T-helper 2 cell treated with Interferon-gamma antibody and Interleukin-4, amounts not matched to agents 5 μg/mL and 100 μg/mL, for 36 hours (primary cell): ENCODE measurements at places on chromosomes 7 and 10.

GRCh38 chr10:113028456-113029440 is 78.7 kb downstream of the TCF7L2 start:
- no peak overlapping the region for H3K4me3 ChIP-seq
- DNase-seq, result no peak
- peaks cover 25% of the 10 kb centered on the region for H3K27me3 ChIP-seq
- no peak overlapping the region for H3K27ac ChIP-seq

DNA sequence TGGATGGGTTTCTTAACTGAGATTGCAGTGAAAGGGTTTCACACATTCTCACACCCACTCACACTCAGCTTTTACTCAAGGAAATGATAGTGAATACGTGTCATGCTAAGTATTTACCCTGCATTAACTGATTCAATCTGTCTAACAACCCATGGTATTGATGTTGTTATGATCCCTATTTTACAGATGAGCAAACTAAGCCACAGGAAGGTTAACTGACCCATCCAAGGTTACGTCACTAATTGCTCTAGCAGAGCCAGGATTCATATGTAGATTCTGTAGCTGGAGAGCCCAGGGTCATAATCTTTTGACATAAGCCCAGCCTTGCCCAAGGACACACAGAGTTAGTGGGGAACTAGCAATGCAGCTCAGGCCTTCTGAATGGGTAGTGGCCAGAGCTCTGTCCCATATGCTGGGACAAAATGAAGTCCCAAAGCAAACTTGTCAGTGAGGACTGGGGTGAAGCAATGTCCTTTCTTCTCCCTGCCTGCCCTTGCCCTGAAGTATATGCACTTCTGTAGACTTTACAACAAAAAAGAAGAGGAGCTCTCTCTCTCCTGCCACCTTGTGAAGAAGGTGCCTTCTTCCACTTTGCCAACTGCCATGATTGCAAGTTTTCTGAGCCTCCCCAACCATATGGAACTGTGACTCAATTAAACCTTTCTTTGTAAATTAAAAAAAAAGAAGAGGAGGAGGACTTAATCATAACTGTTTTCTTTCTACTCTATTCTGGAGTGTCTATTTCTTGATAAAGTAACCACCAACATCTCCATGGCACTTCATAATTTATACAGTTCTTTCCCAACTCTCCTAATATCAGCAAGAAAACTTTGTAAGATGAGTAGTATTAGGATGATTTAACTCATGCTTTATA is 4.9 kb upstream of the CYP3A7 start:
- no peaks in the 10 kb centered on the region for H3K27me3 ChIP-seq
- DNase-seq, result no peak
- no peak overlapping the region for H3K27ac ChIP-seq

DNA sequence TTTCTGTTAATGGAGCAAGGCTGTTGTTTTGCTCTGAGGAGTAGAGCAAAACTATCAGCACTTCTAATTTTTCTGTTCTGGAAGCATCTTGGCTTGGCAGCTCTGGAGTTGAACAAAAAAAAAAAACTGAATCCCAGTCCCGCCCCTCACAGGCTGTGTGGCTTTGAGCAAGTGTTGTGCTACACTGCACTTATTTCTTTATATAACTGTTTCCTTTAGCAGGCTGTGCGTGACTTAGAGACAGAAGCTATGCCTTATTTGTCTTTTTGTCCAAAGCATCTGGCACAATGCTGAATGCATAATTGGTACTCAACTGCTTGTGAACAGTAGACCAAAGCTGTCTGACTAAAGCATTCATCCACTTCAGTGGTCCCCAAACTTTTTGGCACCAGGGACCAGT is 96.1 kb downstream of the AMPH start:
- H3K36me3 ChIP-seq, result no peaks in the 10 kb centered on the region
- DNase-seq, result no peak
- H3K27ac ChIP-seq, result no peak overlapping the region
- H3K27me3 ChIP-seq, result peaks cover 25% of the 10 kb centered on the region
- H3K4me3 ChIP-seq, result no peak overlapping the region

GRCh38 chr10:78975926-78976325 is 92.8 kb upstream of the ZMIZ1 start:
- H3K27ac ChIP-seq, result no peak overlapping the region
- H3K36me3 ChIP-seq, result no peaks in the 10 kb centered on the region
- H3K27me3 ChIP-seq, result peaks cover 11% of the 10 kb centered on the region
- DNase-seq, result no peak
- peaks cover 12% of the 10 kb centered on the region for H3K4me1 ChIP-seq
- no peak overlapping the region for H3K4me3 ChIP-seq

DNA sequence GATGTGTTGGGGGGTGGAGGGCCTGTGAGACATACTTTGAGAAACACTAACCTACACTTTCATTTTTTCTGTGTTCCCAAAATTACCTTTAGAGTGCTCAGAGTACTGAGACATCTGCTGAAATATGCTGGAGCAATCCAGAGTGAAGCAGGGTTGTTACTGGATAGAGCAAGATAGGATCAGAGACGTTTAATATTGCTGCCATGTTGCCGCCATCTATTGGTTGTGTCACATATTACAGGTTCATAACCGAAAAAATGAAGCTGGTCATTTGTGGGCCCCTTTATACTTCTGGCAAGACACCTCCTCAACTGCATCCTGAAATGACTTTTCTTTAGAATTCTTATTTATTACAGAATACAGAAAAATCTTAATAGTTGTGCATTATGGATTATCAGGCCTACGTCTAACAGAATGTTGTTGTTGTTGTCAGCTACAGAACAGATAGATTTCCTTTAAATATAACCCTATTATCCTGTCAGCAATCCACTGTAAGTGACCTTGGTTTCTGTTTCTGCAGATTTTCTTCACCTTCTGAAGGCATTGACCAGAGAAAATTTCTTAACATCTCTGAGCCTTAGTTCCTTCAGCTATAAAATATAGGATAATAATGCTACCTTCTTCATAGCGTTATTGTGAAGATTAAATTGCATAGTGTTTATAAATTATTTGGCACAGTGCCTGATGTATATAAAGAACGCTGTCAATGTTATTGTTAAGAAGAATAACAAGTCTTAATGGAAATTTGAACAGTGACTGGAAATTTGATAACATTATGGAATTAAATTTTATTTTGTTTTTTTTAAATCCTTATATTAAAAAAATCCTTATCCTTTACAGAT is 16.2 kb upstream of the DLD start:
- H3K27me3 ChIP-seq, result peaks cover 6% of the 10 kb centered on the region
- H3K36me3 ChIP-seq, result no peaks in the 10 kb centered on the region
- H3K4me1 ChIP-seq, result peaks cover 33% of the 10 kb centered on the region
- peak; percentile 27 for DNase-seq
- H3K4me3 ChIP-seq, result no peak overlapping the region

DNA sequence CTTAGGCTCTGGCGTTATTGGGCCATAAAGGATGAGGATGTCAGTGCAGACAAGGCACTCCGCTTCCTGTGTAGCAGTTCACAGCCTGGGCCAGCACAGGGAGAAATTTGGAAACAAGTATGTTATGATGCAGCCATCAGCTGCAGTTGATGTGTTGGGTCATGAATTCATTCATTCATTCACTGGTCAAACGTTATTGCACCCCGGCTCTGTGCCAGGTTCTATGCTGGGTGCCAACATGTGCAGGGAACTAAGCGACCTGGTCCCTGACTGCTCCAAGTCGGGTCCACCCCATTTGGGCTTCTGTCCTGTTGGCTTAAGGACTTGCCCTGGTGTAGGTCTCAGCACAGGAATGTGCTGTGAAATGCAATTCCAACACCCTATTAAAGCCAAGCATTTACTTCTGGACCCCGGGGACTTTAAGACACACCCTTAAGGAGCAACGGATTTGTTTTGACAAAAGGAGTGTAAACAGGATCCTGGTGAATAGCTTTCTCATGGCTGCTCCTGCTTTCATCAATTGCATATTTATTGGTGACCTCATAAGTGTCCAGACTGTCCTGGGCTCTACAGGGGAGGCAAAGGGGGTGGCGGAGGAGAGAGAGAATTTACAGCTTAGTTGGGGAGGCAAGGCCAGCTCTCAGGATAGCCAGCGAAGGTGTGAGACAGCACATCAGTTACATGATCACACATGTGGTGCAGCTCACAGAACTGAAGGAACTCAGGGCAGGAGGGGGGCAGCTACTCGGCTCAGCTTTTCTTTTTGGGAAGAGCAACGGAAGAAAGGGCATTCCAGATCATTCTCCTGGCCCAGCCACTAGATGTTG is 158.6 kb downstream of the GRK5 start:
- peaks cover 12% of the 10 kb centered on the region for H3K4me1 ChIP-seq
- no peak for DNase-seq
- no peaks in the 10 kb centered on the region for H3K27me3 ChIP-seq
- H3K4me3 ChIP-seq, result no peak overlapping the region
- H3K36me3 ChIP-seq, result peaks cover 3% of the 10 kb centered on the region
- no peak overlapping the region for H3K27ac ChIP-seq

- peaks cover 7% of the 10 kb centered on the region for H3K27me3 ChIP-seq
- H3K27ac ChIP-seq, result no peak overlapping the region
- no peak overlapping the region for H3K4me3 ChIP-seq
- H3K36me3 ChIP-seq, result no peaks in the 10 kb centered on the region
Observed at GRCh38 chr7:40470817-40471216, 336.0 kb downstream of the SUGCT start.

DNA sequence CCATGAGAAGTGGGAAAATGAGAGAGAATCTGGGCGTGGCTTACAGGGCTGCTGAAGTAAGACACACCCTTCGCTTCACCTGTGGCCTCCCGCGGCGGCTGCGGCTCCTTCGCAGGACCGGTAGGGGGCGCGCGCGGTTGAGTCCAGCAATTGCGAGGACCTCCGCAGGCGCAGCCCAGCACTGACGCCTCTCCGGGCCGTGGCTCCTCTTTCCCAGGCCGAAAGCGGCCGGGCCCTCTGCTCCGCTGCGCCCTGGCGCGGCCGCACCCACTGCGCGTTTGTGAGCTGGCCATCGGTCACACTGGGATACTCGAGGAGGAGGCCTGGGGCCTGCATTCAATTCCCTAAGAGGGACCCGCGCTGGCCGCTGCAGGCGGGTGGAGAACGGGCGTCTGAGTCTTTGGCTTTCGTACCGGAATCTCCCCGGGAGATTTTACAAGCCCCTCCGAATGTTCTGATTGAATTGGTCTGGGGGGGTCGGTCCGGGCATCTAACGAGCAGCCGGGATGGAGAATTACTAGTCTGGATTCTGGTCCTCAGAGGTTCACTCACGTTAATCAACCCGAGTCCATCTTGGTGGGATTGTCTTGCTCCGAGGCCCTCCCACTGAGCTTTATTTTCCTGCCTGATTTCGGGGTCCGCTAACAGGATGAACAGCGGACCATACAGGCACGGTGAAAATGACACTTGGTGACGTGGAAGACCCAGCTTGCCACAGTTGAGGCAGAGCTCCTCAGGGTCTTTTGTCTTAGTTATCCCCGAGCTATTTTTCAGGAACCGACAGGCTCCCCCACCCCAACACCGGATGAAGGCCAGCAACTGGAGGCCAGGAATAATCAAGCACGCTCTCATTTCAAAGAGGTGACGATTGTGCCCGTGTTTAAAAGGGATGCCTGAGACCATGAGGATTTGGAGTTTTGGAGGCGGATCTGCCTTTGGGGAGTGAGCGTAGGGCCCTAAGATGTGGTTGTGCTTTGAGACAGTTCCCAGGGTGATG is at the start of gene LRRD1:
TSS of gene LRRD1 (minus strand) at position 215 of the 997 bp plus-strand sequence. CDS start 13,940 bp downstream, outside the sequence.
- H3K27ac ChIP-seq, result no peak within 1 kb of the TSS
- peak; percentile 88 for DNase-seq
- peak within 1 kb of the TSS; percentile 70 for H3K4me3 ChIP-seq
- H3K36me3 ChIP-seq, result peaks cover 2% of the 10 kb centered on the region
- peaks cover 8% of the 10 kb centered on the region for H3K4me1 ChIP-seq

GRCh38 chr7:7014827-7015595 is 167.3 kb upstream of the C1GALT1 start:
- H3K4me3 ChIP-seq, result no peak overlapping the region
- no peak for DNase-seq
- H3K27me3 ChIP-seq, result no peaks in the 10 kb centered on the region
- no peaks in the 10 kb centered on the region for H3K36me3 ChIP-seq

DNA sequence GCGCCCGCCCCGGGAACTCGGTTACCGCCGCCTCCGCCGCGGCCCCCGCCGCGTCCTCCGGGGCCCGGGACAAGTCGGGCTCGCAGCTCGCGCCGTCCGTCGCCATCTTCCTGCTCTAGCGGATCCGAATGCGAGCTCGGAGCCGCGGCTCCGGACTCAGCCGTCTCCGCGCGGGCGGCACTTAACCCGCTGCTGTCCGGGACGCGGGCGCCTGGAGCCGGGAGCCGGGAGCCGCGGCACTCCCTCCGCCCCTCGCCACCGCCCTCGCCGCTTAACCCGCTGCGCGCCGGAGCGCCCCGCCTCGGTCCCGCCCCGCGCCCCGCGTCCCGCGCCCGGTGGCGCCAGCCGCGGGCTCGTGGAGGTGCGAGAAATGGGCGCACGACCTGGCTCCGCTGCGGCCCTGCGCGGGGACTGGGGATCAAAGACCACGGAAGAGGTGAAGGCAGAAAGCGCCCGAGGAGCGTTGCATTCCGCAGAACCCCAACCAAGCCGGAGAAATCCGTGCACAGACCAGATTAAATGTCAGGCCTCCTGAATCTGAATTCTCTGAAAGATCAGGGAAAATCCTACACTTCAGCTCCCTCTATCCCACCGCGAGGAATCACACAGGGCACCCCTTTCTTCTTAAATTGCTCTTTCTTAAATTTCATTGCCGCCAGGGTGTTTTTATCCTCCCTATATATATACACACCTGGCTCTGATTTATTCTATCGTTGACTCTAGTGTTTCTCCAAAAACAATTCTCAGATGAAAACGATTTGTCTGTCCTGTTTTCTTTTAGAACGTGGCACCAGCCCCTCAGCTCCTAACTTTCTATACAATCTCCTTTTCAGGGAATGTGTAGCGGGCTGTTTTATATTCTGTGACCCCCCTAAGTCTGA is at the start of gene CTTNBP2:
TSS of gene CTTNBP2 (minus strand) at position 132 of the 881 bp plus-strand sequence. CDS start at position 106, 26 bp downstream.
- peaks cover 46% of the 10 kb centered on the region for H3K27me3 ChIP-seq
- H3K4me3 ChIP-seq, result peak within 1 kb of the TSS; percentile 13
- DNase-seq, result no peak
- H3K36me3 ChIP-seq, result no peaks in the 10 kb centered on the region

DNA sequence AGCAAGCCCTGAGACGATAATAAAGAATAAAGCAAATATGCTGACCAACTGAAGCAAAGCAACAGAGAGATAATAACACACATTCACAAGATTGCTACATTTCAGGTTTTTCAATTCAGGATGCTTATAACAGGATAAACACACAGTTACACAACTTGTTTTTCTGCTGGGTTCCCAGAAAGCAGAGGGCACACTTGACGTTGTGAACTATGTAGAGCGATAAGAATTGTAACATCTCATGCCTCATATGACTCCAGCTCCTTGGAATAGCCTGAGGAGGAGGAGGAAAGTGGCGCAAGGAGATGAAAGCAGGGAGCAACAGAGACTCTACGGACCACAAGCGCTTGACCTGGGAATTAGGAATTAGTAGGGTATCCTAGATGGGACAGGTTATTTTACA is 201.7 kb downstream of the SKAP2 start:
- peaks cover 13% of the 10 kb centered on the region for H3K4me1 ChIP-seq
- no peak overlapping the region for H3K4me3 ChIP-seq
- no peaks in the 10 kb centered on the region for H3K36me3 ChIP-seq
- H3K27ac ChIP-seq, result no peak overlapping the region
- peaks cover 47% of the 10 kb centered on the region for H3K27me3 ChIP-seq
